ENCODE measurements at places on chromosomes 2 and 18. TPM values are rescaled to one million over a fixed set of nuclear protein-coding genes. Genes with fewer than 3 reads are reported as not detected.

GRCh38 chr2:51516667-51517066 lies 484.7 kb upstream of the NRXN1 start:
- H3K27me3 ChIP-seq = no peaks in the 10 kb centered on the region
- H3K36me3 ChIP-seq = no peaks in the 10 kb centered on the region
- no peak overlapping the region for H3K4me3 ChIP-seq
- no peak for DNase-seq
- no peak overlapping the region for H3K27ac ChIP-seq
- no peaks in the 10 kb centered on the region for H3K4me1 ChIP-seq

- H3K27ac ChIP-seq = no peak overlapping the region
- peaks cover 4% of the 10 kb centered on the region for H3K4me1 ChIP-seq
These were observed 33.9 kb upstream of the GORASP2 start for GRCh38 chr2:170895023-170895757.

DNA sequence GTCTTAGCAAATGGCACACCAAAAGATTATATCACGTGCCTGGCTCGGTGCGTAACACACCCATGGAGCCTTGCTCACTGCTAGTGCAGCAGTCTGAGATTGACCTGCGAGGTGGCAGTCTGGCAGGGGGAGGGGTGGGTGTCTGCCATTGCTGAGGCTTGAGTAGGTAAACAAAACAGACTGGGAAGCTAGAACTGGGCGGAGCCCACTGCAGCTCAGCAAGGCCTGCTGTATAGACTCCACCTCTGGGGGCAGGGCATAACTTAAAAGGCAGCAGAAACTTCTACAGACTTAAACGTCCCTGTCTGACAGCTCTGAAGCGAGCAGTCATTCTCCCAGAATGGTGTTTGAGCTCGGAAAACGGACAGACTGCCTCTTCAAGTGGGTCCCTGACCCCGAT lies 55.9 kb upstream of the FSHR start:
- no peaks in the 10 kb centered on the region for H3K4me1 ChIP-seq
- H3K27me3 ChIP-seq = no peaks in the 10 kb centered on the region
- DNase-seq = no peak

DNA sequence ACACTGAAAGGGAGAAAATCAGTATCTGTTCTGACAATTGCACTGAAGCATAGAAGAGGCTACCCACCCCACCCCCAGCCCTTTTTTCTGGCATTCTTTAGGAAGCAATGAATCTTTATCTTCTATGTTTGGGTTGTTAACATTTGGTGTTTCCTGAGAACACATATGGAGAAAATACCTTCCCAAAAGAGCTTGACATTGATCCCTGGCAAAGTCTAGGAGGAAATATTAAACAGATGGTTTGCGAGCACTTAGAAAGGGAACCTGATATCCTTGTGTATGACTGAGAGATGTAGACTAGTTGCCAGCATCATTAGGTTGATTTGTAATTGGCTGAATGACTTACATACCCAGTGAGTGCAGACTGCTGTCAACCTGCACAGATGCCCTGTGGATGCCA lies 42.9 kb downstream of the DOK1 start:
- H3K27me3 ChIP-seq = peaks cover 6% of the 10 kb centered on the region
- H3K27ac ChIP-seq = no peak overlapping the region
- H3K4me1 ChIP-seq = no peaks in the 10 kb centered on the region
- no peak overlapping the region for H3K4me3 ChIP-seq
- peak; percentile 30 for DNase-seq

DNA sequence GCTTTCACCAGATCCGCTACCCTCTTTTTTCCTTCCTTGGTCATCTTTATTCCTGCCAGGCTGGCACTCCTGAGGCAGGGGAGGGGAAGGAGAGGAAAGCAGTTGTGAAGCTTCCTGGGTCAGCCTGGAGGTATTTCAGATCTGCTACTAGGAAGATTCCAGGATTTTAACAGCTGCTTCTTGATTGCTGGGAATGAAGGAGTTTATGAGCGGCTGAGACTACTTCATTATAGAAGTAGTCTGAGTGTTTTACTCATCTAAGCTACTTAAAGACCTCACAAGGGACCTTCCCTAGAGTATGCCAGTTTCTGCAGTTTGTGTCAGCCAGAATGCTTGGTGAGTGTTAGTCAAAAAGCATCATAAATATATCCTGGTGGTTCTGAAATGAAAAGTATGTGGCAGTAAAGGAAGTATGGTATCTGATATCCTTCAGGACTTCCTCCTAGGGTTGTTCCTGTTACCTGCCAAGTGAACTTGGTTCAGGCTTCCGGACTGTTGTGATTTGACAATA lies 1.9 kb downstream of the TANC1 start:
- H3K4me3 ChIP-seq = peak overlapping the region; percentile 71
- H3K27ac ChIP-seq = peak overlapping the region; percentile 93
- no peaks in the 10 kb centered on the region for H3K36me3 ChIP-seq
- DNase-seq = no peak
- H3K27me3 ChIP-seq = peaks cover 5% of the 10 kb centered on the region
- H3K4me1 ChIP-seq = peaks cover 20% of the 10 kb centered on the region

- H3K4me3 ChIP-seq = no peak overlapping the region
- DNase-seq = no peak
- no peak overlapping the region for H3K27ac ChIP-seq
- no peaks in the 10 kb centered on the region for H3K36me3 ChIP-seq
- H3K4me1 ChIP-seq = no peaks in the 10 kb centered on the region
These were observed 158.3 kb downstream of the PDE11A start for GRCh38 chr2:177914247-177914646.

DNA sequence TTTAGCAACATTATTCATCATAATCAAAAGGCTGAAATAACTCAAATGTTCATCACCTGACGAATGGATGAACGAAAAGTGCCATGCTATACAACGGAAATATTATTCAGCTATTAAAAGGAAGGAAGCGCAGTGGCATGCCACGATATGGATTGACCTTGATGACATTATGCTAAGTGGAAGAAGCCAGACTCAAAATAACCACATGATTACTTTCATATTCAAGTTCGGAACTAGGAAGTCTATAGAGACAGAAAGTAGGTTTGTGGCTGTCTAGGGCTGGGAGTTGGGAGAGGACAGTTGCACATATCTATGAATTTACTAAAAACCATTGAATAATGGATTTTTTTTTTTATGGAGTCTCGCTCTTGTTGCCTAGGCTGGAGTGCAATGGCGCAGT lies 13.4 kb upstream of the PDIA6 start:
- no peaks in the 10 kb centered on the region for H3K36me3 ChIP-seq
- H3K4me3 ChIP-seq = no peak overlapping the region
- no peaks in the 10 kb centered on the region for H3K4me1 ChIP-seq

DNA sequence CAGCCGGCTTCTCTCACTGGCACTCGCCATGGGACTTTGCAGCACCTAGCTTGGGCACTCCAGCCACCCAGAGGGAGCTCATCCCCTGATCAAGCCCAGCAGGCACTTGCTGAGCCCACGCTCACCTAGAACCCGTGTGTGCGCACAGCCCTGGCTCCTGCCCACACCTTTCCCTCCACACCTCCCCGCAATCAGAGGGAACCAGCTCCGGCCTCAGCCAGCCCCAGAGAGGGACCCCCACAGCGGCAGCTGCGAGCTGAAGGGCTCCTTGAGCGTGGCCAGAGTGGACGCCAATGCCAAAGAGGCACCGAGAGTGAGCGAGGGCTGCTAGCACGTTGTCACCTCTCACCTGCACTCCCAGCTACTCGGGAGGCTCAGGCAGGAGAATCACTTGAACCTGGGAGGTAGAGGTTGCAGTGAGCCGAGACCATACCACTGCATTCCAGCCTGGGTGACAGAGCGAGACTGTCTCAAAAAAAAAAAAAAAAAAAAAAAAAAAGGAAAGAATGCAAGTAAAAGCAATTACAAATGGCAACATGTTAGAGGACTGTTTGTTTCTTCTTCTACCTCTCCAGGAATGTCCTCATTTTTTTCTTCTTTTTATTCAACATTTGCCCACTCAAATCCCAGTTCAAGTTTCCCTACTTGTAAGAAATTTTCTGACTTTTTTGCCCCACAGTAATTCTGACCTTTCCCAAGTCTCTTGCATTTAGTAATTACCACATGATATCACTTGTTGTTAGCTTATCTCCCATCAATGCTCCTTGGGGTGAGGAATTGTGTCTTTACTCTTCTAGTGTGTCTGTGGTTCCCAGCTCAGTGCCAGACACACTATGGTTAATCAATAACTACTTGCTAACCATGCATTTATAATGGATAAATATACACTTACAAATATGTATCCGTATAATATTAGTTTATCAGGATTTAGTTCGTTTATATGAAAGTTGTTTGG lies 40.6 kb upstream of the ST3GAL5 start:
- H3K27ac ChIP-seq = no peak overlapping the region
- H3K27me3 ChIP-seq = no peaks in the 10 kb centered on the region
- H3K4me3 ChIP-seq = no peak overlapping the region

- no peak overlapping the region for H3K27ac ChIP-seq
- H3K27me3 ChIP-seq = no peaks in the 10 kb centered on the region
- no peaks in the 10 kb centered on the region for H3K36me3 ChIP-seq
- no peak overlapping the region for H3K4me3 ChIP-seq
- no peak for DNase-seq
These were observed 55.4 kb upstream of the ACYP2 start for GRCh38 chr2:54059986-54060385.

DNA sequence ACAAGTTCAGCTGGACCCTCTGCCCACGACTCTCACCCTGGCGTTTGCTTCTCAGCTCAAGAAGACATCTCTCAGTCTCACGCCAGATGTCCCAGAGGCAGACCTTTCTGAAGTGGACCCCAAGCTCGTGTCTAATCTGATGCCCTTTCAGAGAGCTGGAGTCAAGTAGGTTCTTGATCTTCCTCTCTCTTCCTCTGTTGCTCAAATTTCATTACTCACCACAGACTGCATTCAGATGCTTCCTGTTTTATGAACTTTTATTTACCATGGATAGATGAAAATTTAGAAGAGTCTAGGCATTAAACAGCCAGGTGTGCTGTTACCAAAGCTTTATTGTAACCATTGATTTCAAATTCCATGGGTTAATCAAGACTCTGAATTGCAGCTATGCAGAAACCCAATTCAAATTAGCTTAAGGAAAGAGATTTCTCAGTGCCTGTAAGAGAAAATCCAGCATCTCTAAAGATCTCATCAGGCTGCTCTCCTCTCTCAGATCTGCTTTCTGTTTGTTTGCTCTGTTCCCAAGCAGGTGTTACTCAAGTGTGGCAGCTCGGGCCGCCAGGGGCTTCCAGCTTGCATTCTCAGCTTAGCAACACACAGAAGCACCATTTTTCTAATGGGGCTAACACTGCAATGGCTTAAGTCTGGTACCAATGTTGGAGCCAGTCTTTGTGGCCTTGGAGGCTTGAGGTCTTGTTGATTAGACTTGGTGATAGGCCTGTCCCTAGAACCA lies 16.5 kb downstream of the SMARCAL1 start:
- DNase-seq = no peak
- H3K36me3 ChIP-seq = peaks cover 79% of the 10 kb centered on the region

Gene MAP3K19
- not detected for polyA plus RNA-seq

Gene RAPGEF4
- polyA plus RNA-seq = 1.5 TPM

Gene RNF138
- 35.9 TPM for polyA plus RNA-seq

Gene ACSL3
- 54.1 TPM for polyA plus RNA-seq

Gene PLEKHH2
- polyA plus RNA-seq = 5.3 TPM

Gene DOK6
- 3.5 TPM for polyA plus RNA-seq

Gene FBXO41
- polyA plus RNA-seq = 0.22 TPM
